ENCODE measurements at places on chromosomes 13 and 19.

GRCh38 chr13:48507021-48507420, 25.9 kb downstream of the RCBTB2 start:
- no peak for DNase-seq

DNA sequence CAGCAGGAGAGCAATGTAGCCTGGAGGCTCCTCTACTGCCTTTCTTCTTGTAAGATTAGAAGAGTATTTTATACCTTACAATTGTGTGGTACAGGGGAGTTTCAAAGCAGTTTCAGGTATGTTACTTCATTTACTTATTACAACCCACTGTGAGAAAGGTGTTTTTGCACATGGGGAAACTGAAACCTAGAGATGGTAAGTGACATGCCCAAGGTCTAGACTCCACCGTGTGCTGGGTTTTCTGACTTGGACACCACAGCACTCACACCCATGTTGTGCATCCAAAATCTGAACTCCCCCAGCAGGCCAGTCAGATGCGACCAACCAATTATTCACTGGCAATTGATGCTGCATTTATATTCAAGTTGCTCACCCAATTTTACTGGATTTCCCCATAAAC, 22.8 kb downstream of the ERICH6B start:
- DNase-seq, result no peak

- DNase-seq, result no peak
Observed at GRCh38 chr19:57016076-57016475, 103.7 kb upstream of the USP29 start.

DNA sequence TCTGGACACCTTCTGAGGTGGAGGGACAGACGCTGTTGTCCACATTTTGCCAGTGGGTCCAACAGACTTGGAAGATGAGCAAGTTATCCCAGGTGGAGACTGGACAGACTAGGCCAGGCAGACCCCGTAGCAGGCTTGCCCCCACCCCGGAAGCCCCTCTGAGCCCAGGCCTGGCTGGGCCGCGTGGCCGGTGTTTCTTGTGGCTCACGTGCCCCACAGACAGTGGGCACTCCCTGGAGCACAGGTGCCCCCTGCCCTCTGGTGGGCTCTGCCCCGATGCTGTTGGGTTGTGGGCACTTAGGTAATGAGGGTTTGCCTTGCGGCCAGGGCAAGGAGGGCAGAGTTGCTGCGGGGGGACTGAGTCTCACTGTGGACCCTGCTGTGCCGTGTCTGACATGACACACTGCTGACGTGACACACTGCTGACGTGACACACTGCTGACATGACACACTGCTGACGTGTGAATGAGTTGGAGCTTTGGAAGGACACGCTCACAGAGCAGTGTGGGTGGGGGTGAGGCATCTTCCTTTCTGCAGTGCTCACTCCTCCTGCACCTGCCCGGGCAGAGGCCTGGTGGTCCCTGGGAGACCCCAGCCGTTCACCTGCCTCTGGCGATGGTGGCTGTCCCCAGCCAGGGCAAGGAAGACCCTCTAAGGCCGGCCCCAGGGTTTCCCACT, 25.1 kb downstream of the DOT1L start:
- no peak for DNase-seq

DNA sequence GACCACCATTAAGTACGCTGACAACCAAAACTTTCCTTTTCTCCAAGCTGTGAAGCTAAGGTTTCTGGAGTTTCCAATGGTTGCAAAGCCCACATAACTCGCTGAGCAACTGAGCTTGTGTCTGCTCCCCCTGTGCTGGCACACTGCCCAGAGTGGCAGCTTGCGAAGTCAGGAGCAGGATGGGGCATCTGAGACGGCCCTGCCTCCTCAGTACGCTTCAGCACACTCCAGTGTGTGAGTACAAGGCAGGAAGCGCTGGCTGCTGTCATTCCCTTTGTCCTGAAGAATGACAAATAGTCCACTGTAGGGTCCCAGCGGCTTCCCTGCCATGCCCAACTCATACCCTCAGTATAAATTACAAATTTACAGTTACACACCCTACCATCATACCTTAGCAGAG, 51.5 kb downstream of the SKA3 start:
- no peak for DNase-seq

DNA sequence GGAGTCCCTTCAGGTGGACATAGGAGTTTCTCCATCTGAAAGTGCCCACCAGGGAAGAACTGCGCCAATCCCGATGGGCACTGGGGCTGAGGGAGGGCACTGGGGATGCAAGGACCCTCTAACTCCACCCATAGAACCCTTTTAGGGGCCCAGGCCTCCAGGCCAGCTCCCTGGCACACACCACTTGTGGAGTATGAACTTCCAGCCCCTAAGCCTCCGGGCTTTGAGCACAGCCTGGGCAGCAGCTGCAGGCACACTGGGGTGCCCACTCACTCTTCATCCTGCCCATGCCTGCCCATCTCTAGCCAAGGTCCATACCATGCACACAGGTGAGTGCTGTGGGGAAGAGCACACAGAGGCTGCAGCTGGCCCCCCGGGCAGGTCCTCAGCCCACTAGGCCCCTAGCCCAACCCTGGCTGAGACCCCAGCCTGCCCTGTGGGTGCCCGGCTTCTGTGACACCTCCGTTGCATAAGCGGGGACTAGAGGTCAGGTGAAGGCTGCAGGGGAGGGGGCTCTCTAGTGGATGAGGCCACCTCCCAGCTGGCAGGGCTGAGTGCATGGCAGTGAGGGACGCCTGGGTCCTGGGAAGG, 14.6 kb upstream of the SLC7A10 start:
- DNase-seq, result no peak

DNA sequence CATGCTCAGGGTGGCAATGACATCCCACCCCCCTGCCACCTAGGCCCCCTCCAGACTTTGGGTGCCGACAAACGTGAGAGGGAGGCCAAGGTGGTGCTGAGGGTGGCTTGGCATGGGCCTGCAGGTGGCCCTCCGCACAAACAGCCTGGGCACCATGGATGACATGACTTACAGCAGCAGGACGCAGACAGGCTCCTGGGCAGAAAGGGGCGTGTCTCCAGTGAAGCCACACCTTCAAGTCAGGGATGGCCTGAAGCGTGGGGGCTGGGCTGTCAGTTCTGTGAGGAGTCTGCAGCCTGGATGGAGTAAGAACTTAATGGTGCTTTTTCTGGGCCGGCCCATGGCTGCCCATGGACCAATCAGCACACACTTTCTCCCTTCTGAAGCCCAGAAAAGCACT, 25.3 kb downstream of the POMP start:
- DNase-seq, result no peak

- DNase-seq, result no peak
Observed at GRCh38 chr19:4372165-4373012, 28.0 kb downstream of the SH3GL1 start.

DNA sequence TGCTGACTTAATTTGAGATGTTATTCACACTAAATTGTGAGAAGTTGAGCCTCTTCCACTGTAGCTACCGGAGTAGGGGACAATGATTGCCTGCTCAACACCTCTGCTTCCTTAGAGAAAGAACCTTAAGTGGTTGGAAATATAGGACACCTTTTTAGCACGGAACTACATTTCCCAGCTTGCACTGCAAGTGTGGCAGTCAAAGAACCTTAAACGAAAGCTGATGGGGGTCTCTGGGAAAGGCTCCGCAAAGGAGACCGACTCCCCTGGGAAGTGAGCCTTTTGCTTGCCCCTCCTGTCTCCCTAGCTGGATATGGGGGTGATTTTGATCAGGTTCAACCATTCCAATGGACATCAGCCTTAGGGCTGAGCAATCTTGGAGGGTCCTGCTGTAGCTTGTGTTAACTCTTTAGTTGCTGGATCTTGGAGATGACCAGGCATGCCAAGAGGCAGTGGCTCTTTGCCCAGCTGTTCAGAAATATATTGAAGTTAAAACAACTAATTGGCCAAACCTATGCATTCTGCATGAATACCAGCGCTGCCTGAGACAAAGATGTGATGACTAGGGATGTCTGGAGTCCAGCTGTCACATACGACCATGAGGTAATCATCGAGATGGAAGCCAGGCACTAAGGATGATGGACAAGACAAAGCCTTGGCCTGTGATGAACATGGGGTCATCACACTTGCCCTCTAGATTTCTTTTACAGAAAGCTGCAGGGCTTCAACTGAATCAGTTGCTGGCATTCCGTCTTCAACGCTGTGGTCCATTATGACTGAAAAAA, 286.5 kb downstream of the FOXO1 start:
- DNase-seq, result no peak

- DNase-seq, result no peak
Observed at GRCh38 chr19:30062065-30062906, 120.2 kb downstream of the URI1 start.

DNA sequence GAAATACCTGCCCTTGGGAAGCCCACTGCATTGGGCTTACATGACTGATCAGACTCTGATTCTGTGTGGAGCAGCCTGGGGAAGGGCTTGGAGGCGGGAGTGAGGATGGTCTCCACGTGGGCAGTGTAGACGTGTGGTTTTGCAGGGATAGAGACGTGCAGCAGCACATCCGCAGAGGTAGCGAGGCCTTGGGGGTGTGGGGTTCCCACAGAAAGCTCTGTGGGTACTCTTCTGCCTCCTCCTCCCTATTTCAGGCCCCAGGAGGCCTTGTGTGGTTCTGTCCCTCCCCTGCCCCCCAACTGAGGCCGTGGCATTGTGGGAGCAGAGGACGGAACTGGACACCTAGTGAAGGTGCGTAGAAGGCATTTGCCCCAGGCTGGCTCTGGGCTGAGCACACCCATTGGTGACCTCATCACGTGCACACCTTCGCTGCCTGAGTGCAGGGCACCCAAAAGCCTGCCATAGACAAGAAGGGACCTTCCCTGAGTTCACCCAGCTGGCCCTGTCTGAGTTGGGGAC, 28.9 kb downstream of the PPP1R37 start:
- DNase-seq, result no peak

GRCh38 chr19:4671185-4671851, 1.2 kb upstream of the MYDGF start:
- no peak for DNase-seq

Measured in GM12891 (cell line).